H54 (cell line): ENCODE measurements at places on chromosomes 16 and 17.

GRCh38 chr16:11050944-11051343 lies 106.6 kb downstream of the CLEC16A start:
- no peak for DNase-seq

DNA sequence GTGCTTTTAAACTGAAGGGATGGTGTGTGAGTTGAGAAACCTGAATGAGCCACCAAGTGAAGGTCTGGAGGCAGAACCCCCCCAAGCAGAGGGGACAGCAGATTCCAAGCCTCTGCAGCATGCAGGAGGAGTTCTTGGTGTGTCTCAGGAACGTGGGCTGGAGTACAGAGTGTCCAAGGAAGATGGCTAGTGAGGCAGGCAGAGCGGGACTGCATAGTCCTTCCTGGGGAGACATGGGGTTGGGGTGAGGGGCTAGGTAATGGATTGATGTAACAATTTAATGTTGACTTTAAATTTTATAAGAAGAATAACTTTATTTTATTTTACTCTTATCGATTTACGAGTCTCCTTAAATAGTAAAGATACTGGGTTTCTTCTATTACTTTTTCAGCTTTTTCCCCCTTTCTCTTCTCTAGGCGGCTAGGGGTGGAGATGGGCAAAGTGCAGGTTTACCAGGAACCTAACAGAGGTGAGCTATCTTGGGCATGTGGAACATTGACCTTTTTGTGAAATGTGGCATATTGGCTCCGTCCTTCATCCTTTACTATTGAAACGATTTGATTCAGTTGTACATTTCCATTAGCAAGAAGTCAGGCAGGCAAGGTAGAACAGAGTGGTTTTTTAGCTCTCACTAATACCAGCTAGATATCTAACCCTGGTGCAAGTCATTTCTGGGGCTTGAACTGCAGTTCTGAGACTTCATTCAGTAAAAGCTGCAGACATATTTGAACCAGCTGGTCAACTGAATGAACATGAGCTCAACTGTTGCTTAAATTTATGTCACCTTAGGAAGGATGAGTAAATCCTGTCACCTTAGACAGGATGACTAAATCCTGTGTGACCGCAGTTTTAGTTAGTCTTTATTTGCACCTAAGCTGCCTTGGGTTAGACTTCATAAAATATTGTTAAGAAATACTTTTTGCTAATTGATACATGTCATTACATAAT lies 9.2 kb downstream of the PRPSAP2 start:
- DNase-seq = no peak

- no peak for DNase-seq
Measured at GRCh38 chr17:1495265-1495989, 2.9 kb upstream of the MYO1C start.

DNA sequence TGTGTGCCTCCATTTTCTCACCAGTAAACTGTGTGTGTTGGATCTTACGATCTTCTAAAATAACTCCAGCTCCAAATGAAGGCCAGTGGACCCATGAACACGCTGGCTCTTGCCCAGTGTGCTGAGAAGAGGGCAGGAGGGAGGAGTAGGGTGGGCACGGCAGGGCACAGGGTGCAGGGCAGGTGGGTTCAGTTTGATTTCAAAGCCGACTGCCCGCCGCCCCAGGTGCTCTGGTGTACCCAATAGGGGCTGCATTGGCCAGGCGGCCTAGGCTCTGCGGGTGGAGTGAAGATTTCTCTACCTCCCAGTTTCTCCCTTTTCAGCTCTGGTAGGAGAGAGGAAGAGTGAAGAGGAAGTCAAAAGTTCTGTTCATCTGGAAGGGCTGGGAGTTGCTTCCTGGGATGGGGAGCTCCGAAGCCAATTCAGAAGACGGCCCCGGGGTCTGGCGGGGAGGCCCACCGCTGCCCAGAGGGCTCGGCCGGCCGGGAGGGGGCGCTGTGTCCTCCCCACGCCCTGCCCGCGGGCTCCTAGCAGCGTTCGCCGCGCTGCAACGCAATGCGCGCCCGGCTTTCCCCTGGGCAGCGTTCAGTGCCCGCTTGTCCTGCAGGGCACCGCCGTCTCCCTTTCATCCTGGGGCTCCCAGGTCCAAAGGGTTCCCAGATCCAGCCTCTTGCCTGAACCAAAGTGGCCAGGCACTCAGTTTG lies 1.1 kb upstream of the CRHR1 start:
- DNase-seq = no peak

GRCh38 chr17:69060822-69061221 lies at the start of gene ABCA9:
ABCA9 (minus strand) TSS chr17:69060927; CDS start chr17:69051126, 9,801 bp downstream.
- no peak for DNase-seq

- DNase-seq = no peak
Measured at GRCh38 chr17:50949128-50949988, 83.2 kb upstream of the TOB1 start.

- no peak for DNase-seq
Measured at GRCh38 chr16:74322301-74322710, 25.7 kb downstream of the PSMD7 start.

DNA sequence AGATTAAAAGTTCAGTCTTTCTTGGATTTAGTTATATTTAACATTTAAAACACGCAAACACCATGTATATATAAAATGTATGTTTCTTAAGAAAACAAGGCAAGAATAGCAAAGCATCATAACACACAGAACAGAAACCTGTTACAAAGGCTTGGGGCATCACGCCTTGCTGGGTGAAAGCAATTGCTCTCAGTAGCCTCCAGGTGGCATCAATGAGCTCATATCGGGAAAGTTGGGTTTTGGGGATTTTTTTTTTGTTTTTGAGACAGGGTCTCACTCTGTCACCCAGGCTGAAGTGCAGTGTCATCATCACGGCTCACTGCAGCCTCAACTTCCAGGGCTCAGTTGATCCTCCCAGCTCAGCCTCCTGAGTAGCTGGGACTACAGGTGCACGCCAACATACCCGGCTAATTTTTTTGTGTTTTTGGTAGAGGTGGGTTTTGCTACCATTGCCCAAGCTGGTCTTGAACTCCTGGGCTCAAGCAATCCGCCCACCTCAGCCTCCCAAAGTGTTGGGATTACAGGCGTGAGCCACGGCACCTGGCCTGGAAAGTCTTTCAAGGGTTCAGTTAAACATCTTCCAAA lies 56.9 kb downstream of the CYB5D2 start:
- DNase-seq = peak; percentile 39

DNA sequence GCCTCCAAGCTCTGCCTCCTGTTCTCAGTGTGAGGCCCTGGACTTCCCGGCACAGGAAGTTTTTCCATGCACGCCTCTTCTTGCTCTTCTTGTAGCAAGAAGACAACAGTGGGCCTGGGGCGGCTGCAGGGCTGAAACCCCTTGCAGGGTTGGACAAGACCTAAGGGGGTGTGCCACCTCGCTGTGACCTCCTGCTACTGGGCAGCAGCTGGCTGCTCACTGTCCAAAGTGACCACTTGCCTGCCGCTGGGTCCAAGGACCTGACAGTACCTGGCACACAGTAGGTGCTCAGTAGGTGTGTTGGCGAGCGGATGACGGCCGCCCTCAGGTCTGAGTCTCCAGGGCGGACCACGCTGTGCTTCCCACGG lies 331.6 kb downstream of the C16orf95 start:
- DNase-seq = no peak

GRCh38 chr16:62720651-62721050 lies 684.4 kb upstream of the CDH8 start:
- no peak for DNase-seq

DNA sequence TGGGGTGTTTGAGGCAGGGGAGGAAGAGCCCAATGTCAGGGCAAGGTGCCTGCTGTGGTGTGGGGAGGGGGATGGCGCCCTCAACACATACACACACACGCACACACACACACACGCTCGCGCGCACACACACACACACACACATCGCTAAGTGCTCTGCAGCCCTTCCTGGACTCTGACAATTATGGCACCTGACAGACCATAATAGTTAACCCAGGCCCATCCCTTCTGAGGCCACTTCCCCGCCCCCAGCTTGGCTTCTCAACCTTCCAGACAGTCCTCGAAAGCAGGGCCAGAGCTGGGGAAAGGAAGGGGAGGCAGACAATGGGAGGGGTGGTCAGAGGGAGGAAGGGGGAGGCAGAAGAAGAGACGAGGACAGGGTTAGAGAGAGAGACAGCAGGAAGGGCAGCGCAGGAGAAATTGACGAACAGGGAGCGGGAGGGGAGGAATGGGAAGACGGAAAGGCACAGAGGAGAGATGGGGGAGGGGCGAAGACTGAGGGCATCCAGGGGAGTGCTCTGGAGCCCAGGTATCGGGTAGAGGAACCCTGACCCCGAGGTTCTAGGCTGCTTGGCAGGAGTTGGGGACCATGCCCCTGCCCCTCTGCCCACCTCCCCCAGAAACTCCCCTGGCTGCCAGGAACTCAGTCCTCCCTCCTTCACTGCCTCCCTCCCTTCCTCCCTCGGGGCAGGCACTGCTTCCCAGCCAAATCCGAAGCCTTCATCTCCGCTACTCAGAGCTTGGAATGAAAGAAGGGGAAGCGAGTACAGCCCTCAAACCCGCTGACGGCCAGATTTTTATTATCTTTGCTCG lies 4.0 kb downstream of the SRCIN1 start:
- DNase-seq = no peak

DNA sequence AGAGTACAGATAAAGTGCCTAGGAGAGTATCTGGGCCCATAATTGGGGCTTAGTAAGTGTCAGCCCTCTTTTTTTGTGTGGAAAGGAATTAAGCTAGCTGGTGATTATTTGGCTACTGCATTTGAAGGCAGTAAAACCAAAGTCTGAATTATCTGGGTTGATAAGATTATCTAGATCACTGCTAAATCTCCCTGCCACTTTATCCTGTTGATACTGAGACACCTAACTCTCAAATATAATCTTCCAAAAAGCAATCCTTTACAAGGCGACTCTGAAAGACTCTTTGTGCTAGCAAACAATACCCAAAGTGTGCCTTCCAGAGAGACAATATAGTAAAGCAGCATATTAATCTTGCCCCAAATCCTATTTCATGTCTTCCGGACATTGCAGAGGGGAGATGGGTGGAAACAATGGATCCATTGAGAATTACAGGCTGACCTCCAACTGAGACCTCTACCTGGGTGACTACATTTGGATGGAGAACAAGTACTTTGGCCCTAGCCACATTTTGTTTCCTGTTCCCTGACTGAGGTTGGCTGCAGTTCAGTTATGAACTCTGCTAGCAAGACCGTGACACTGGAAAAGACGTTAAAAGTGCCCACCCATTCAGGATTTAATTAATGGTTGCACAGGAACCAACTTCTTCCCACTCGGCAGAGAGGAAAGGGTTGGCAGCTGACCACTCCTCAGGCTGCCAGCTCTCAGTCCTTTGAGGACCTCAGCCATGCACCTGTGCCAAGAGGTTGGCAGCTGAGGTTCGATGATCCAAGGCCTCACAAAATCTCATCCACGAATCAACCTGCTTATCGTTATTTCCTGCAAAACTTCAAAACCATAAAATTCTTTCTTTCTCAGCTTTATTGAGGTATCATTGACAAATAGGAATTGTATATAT lies 72.6 kb downstream of the SYCE1L start:
- DNase-seq = no peak

DNA sequence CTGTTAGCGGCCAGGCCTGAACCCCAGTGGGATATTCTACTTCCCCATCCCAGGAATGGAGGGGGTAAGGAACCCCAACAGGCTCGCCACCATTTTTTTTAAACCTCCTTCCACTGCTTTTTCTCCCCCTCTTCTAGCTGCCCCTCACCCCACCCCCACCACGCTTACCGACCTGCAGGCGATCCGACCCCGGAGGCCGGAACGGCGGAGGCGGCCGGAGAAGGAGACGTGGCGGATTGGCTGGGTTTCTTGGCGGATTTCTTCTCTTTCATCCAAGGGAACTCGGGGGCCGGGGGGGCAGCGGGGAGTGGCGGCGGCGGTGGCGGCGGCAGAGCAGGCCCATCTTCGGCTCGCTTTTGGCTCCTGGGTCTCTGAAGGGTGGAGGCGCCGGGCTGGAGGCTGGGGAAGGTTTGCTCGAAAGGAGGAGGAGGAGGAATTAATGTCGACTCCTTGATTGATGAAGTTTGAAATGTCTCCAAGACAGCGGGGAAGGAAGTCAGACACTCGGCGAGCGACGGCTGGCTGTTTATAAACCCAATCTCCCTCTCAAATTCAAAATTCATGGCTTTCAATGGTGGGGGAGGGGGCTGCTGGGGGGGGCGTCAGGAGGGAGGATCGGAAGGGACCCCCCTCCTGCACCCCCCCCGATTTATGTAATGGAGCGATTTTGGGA lies 424 bp downstream of the HOXB2 start:
- no peak for DNase-seq

- DNase-seq = no peak
Measured at GRCh38 chr16:60304720-60305119, 1570.6 kb upstream of the GOT2 start.

DNA sequence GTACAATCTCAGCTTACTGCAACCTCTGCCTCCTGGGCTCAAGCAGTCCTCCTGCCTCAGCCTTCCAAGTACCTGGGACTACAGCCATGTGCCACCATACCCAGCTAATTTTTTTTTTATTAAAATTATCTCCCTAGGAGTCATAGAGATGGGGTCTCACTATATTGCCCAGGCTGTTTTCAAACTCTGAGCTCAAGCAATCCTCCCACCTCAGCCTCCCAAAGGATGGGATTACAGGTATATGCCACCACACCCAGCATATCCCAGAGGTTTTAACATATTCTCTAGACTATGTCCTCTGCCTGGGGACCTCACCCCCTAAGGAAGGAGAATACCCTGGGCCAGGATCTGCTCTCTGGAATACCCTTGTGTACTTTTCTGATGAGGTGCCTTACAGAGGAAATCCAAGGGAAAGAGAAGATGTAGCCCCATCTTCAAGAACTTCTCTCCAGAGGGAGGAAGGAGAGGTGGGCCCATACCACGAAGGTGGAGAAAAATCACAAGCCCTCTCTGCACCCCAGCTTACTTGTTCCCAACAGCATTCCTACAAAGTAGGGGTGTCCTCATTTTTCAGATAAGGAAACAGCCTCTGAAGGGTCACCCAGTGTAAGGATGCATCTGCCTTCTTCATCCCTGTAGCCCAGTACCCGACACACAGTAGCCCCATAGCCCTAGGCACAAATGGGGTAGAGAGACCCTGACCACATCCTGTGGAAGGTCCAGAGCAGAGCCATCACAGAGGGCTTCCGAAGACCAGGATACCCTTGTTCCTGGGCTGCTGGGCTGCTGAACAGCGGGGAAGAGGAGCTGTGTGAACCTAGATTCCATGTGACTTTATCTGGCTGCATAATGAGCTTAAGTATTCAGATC lies 151.6 kb downstream of the SOCS1 start:
- no peak for DNase-seq

- no peak for DNase-seq
Measured at GRCh38 chr17:60738287-60738686, 60.6 kb downstream of the BCAS3 start.

- no peak for DNase-seq
Measured at GRCh38 chr17:71337938-71338337, 782.9 kb upstream of the SOX9 start.
